Kidney epithelial cell (primary cell): ENCODE measurements at places on chromosomes 5 and 9.

- DNase-seq: no peak
Observed at GRCh38 chr5:43627028-43627427, 24.0 kb downstream of the NNT start.

DNA sequence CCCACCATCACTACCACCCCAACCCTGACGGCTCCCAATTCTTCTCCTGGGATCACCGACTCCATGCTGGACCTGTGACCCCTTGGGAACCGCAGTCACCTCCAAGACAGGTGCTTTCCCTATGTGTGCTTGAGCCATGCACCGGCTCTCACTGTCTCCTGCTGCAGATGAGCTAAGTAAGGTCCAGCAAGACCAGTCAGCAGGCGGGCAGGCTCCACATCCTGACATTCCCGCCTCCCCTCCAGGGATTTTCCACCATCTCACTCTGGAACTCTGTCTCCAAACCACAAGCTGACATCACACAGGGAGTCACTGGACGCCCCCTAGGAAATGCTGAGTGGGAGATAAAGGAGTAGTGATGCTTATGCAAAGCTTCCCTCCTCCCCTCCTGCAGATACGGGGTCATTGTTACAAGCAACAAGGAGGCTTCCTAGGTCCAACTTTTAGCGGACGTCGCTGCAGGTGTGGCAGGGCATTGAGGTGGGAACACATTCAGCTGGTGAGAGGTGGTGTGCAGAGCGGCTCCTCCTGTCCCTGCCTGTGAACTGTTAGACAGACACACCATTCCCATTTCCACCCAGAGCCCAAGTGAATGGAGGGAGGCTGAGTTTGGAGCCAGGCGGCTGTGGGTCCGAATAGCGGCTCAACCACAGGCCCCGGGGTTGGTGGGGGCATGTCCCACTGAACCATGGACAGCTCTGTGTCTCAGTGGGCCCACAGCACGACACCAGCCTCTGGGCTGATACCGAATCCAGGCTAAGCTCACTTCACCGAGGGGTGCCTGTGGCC, 129.2 kb upstream of the PHYKPL start:
- no peak for DNase-seq

DNA sequence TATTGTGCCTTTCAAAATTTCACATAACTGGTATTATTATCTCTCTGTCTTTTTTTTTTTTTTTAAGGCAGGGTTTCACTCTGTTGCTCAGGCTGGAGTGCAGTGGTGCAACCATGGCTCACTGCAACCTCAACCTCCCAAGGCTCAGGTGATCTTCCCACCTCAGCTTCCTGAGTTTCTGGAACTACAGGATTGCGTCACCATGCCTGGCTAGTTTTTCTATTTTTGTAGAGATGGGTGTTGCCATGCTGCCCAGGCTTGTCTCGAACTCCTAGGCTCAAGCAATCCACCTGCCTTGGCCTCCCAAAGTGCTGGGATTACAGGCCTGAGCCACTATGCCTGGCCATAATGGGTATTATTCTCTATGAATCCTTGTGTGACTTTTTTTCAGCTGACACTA, 402.3 kb upstream of the SMARCA2 start:
- DNase-seq: no peak

GRCh38 chr5:135110785-135111596, 77.0 kb upstream of the PITX1 start:
- DNase-seq: no peak

DNA sequence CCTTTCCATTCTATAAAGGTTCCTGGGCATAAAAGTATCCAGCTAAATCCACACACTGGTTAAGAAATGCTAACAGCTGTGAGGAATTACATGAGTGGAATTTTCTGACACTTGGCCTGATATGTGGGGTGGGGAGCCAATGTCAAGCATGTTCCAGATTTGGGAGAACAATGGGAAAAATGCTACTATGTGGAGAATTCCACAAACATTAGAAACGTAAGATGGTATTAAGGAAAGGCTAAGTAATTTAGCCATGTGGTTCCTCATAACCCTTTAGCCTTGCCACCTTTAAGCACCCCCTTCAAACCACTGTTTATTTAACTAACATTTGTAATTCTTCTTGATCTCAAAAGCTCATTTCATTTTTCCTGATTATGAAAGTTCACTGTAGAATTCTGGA, 149.2 kb downstream of the GNA14 start:
- DNase-seq: no peak
